BJ (cell line): ENCODE measurements at places on chromosomes 13 and 19.

GRCh38 chr19:45693106-45693788, 781 bp downstream of the QPCTL start:
- no peak for DNase-seq

GRCh38 chr13:30021611-30022010, 171.2 kb upstream of the UBL3 start:
- DNase-seq = no peak

DNA sequence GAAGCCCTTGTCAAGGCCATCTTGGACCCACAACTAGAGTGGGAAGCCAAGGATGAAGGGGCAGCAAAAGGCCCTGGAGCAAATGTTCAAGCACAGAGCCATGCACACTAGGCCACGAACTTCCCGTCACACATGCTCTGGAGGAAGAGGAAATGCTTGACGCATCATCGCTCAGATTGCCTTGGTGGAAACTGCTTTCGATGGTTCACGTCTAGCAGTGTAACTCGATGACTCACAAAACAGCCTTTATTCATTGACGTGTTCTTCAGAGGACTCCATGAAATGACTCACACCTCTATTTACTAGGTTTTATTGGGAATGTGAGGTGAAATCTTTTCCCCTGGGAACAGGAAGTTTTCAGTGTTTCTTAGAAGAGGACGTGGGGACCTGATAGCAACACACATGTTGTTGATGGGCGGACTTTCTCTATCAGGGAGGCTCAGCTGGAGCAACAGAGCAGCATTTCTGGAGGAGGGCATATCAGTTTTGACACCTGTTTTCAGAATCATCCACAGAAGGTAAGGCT, 79.8 kb upstream of the FLT1 start:
- peak; percentile 95 for DNase-seq

GRCh38 chr19:53537121-53537520, 824 bp upstream of the ZNF331 start:
- no peak for DNase-seq

DNA sequence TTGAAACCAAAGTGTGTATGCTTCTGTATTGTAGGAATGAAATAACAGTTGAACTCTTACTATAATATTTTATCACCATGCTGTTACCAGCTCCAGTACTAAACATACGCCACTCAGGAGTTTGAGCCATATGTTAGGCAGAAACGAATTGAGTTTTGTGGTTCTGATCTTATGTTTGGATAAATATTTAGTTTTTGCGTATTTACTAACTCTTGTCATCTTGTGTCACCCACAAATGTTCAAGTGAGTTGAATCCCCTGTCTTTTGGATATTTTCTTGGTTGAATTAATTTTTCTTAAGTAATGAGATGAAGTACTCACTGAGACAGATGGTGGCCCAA, 1.5 kb downstream of the FNDC3A start:
- DNase-seq = no peak

DNA sequence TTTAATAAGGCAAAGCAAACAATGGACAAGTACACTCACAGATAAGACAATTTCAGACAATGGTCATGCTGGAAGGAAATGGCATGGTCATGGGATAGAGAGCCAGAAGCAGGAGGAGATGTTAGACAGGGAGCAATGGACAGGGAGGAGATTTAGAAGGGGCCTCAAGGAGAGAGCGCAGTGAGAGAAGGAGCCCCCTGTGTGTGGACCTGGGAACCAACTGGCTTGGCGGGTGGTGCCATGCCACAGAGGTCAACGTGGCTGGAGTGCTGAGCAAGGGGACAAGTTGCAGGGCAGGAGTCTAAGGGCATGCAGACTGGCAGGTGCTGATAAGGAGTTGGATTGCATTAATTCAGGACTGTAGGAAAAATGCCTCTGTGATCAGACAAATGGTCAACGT, 75.3 kb upstream of the UQCRFS1 start:
- no peak for DNase-seq

- no peak for DNase-seq
These were observed at the start of gene KLK10 for GRCh38 chr19:51019544-51019925. Gene KLK10 (minus strand): TSS chr19:51019709. CDS start chr19:51019130, 579 bp downstream.

DNA sequence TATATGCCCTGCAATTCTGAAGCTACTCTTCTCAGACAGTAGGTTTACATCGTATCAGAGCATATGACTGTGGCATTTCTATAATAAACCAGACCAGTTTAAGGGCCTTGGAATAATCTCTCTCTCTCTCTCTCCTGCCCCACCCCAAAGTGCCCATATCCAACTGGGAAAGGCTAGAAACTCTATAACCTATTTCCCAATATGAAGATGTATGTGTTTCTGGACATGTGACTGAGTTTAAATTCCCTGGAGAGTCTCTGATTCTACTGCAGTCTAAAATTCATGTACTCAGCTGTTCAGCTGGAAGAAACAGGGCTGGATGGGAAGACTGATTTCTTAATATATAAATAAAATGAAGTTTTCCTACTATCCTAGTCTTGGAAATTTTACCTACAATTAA, 91.9 kb upstream of the MBNL2 start:
- DNase-seq = no peak

DNA sequence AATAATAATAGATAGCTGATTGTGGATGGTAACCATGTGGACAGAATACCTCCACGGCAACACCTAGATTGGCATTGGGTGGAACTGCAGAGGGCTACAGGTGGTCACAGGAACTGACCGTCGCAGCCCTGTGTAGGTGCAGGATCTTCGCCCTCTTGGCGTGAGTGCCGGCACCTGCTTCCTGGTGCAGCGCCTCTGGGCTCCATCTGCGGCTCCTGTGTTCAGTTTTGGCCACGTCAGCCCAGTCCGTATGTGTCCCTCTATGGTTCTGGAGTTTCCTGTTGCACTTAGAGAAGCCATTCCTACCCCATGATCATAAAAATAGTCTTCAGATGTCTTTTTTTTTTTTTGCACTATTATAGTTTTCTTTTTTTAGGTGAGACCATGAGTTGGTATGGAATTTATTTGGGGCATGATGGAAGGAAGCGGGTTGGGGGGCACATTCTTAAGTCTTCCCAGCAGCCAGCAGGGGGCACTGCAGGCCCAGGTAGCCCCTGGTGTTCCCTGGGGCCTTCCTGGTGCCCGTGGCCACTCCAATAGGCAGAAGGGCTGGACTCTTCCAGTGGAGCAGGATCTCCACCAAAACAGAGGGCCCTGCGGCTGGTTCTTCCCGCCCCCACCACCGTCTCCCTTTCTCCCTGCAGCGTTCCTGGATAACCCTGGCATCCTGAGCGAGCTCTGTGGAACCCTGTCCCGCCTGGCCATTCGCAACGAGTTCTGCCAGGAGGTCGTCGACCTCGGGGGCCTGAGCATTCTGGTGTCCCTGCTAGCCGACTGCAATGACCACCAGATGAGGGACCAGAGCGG, 10.1 kb upstream of the SLC25A42 start:
- DNase-seq = no peak

DNA sequence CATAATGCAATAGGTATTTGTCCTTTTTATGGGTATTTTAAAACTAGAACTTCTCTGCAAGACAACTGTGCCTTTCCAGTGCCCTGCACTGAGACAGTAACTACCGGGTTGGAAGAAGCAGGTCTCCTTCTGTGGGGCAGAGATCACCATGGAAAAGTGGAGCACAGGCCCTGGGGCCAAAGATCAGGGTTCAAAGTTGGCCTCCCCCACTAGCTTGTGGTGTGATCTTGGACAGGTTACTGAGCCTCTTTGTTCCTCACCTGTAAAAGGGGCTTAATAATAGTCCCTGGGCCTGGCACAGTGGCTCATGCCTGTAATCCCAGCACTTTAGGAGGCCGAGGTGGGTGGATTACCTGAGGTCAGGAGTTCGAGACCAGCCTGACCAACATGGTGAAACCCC, 68.3 kb downstream of the CEBPG start:
- no peak for DNase-seq

DNA sequence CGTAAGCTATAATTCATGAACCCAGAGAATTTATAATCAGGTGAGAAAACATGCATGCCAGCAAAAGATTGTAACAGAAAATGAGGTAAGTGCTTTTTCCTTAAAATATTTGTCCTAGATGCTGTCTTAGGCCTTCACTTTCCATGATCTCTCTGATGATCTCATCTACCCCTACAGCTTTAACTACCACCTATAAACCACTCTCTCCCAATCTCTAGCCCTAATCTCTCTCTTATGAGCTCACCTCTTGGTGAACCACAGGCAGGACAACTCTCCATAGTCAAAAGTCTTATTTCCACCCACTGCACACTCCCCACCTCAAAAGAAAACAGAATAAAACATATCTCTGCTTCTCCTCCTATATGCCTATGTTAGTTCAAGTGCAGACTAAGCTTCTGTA, 137.1 kb downstream of the SLC7A1 start:
- DNase-seq = no peak

DNA sequence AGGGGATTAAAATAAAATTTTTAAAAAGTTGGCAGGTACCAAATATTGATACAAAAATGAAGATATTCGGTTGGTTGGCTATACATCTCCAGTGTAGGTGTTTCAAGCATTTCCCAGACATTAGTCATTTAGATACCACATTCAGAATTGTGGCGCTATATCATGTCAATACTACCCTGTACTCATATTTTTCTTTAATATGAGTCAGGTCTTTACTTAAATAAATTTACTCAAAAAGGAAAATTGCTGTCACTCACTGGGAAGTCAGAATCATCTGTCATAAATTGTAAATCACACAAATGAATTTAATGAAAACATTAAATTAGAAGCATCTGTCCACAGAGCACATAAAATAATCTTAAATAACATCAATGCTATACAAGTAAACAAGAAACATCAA, 134.2 kb downstream of the TSHZ3 start:
- DNase-seq = no peak

DNA sequence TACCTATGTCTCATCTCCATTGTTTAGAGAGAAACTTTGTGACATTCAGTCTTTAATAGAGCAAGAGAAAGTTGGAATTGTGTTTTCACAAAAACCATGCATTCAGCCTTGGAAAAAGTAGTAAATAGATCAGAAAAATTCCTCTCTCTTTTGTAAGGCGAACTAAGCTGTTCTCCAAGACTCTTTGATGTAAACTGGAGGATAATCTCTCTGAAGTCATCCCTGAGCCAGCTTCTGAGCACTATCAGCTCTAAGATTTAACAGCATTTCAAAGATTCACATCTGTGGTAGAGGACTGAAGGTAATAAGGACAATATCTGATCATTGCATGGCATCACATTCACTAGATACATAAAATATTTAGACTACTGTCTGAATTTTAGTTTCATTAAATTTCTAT, 904.6 kb upstream of the ATXN8OS start:
- DNase-seq = no peak

DNA sequence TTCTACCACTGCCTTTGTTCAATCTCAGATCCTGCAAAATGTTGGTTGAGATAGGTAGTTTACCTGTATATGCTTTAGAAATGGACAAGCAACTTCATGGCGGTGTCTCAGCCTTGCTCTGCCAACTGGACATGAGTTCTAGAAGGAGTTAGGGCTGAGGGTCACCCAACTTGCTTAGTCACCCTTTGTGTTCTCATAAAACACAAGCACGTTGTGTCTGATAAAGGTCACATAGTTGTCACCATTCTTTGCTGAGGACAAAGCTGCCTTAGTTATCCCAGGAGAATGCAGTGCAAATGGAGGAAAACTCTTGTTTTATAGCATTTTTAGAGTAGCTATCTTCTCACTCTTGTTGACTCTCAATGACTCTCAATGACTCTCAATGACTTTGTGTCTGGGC, 218.4 kb upstream of the TMTC4 start:
- no peak for DNase-seq

DNA sequence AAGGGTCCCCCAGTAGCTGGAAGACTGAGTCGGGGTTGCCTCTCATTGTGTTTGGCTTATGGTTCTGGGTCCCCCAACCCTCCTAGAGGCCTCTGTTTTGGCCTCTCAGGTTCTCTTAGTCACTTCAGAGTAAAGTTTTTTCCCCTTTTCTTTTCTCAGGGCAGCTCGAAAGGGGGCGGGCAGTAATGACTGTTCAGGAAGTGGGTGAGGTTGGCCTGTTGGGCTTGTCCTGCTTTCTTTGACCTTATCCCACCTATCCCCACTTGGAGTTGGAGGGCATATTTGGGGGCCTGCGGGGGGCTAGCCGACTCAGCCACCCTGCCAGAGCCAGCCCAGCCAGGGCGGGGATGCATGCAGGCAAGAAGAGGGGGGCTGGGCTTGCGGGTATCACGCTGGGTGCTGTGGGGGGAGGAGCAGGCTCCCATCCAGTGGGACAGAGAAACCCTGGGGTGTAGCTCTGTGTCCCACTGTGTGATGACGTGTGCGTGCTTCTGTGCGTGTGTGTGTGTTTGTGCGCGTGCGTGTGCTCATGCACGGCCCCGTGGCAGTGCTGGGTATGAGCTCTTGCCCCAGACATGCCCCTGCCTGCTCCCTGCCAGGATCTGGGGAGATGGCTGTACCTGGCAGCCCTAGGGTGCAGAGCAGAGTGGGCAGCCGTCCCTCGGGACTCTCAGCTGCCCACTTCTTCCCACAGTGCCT, 1.4 kb downstream of the CIC start:
- DNase-seq = no peak

- no peak for DNase-seq
These were observed 3.3 kb upstream of the EPOR start for GRCh38 chr19:11387162-11388034.
